Amniotic epithelial cell (primary cell): ENCODE measurements at places on chromosomes 11 and 22.

DNA sequence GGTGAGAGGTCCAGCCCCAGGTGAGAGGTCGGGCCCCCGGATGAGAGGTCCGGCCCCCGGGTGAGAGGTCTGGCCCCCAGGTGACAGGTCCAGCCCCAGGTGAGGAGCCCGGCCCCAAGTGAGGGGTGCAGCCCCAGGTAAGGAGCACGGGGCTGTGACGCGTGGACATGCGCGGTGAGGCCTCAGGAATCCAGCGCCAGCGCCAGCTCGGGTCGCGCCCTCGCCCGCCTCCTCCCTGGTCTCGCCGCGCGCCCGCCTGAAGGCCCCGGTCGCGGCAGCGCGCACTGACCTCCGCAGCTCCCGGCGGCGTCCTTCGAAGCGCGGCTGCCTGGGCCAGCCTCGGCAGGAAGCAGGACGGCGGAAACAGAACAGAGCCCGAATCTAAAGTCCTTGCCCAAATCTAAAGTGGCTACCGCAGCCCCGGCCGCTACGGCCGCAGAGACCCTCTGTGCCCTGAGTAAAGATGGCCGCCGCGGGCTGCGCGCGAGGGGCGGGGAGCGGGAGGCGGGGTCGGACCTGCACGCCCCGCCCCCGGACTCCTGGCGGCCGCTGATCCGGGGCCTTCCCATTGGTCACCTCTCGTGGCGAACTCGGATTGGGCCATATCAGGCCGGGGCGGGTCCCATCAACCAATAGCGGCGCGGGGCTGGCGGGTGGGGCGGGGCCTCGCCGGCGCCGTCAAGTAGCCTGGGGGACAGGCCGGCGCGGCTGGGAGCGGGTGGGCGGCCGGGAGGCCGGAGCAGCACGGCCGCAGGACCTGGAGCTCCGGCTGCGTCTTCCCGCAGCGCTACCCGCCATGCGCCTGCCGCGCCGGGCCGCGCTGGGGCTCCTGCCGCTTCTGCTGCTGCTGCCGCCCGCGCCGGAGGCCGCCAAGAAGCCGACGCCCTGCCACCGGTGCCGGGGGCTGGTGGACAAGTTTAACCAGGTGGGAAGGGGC is at the start of the genes ALG12 and CRELD2:
Gene ALG12, minus strand, starts transcription at position 465 of the 937 bp plus-strand sequence. CDS start 4,673 bp downstream, outside the sequence.
Gene CRELD2, plus strand, starts transcription at position 661 of the 937 bp plus-strand sequence. Its CDS starts 136 bp downstream, at position 797.
- DNase-seq: peak; percentile 94

- DNase-seq: no peak
These were observed 59.5 kb downstream of the ALX4 start for GRCh38 chr11:44250421-44250820.

GRCh38 chr11:118051136-118051610 is 25.7 kb upstream of the TMPRSS4 start:
- DNase-seq: no peak

DNA sequence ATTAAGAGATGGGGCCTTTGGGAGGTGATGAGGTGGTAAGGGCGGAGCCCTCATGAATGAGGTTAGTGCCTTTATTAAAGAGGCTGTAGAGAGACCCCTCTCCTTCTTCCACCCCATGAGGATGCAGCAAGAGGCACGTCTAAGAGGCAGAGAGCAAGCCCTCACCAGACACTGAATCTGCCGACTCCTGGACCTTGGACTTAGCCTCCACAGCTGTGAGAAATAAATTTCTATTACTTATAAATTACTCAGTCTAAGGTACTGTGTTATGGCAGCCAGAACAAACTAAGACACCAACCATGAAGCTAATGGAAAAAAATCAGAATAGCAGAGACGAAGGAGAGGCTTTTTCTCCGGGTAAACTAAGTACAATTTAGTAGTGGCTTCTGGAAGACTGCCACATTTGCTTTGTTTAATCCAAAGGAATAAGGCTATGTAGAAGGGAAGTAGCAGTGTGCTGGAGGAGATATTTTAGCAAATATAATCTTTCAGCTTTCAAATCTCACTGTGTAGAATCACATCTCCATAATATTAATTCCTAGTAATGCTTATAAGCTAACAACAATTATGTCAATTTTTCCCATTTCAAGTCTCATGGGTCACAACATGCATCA is 12.3 kb upstream of the SIK2 start:
- no peak for DNase-seq

- no peak for DNase-seq
These were observed 11.0 kb upstream of the B4GALNT4 start for GRCh38 chr11:358129-358800.
